ENCODE measurements at places on chromosomes 2 and 18.

DNA sequence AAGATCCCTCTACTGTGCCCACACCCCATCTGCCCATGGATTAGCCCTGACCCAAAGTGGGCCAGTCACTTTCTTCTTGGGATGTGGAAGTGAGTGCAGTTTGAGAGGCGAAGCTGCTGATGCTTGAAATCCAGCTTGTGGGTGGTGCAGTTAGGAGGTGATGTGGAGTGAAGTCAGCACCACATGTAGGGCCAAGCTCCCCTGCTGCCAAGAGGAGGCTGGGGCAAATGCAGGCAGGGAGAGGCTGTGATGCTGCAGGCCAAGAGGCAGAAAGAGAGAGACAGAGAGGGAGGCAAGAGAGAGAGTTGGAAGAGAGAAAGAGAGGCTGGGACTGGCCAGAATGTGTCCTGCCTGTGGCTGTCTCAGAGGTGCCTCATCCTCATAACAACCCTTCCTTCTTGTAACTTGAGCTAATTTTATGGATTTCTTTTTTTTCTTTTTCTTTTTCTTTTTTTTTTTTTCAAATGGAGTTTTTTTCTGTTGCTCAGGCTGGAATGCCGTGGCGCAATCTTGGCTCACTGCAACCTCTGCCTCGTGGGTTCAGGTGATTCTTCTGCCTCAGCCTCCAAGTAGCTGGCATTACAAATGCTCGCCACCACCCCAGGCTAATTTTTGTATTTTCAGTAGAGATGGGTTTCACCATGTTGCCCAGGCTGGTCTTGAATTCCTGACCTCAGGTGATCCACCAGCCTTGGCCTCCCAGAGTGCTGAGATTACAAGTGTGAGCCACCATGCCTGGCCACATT, 35.3 kb upstream of the CAB39 start:
- no peak for DNase-seq

DNA sequence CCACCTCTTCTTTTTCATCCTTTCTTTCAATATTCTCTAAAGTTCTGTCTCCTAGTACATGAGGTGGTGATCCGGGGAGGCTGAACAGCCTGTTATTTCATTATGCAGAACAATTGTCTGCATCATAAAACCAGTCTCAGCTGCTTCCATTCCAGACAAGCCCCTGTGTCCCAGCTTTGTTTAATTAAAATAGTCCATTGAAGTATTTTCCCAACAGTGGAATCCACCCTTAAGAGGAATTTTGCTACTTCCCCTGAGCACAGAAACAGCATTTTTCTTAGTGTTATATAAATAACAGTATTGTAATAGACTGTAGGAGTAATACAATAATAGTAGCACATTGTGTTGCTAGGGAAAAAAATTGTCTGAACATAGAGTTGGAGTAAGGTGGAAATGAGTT, 395.4 kb upstream of the TCF4 start:
- DNase-seq = no peak

GRCh38 chr18:48124857-48125626, 194.6 kb upstream of the SMAD2 start:
- no peak for DNase-seq

- DNase-seq = no peak
Measured at GRCh38 chr2:133862400-133862977, 294.2 kb upstream of the NCKAP5 start.

DNA sequence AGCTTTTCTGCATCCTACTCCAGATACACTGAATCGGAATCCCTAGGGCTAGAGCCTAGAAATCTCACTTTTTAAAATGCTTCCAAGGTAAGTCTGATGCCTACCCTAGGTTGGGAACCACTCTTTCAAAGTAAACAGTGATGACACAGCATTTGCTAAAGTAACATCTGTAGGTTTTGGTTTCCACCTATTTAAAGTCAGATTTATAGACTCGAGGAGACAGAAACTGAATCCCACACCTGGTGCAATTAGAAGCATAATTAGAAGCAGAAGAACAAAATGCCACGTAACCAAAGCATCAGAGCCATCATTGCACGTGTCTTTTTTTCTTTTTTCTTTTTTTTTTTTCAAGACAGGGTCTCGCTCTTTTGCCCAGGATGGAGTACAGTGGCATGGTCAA, 40.9 kb downstream of the PDK1 start:
- DNase-seq = no peak

- no peak for DNase-seq
Measured at GRCh38 chr2:234723400-234723799, 226.5 kb upstream of the ARL4C start.

- no peak for DNase-seq
Measured at GRCh38 chr2:112073875-112074274, 18.8 kb downstream of the TMEM87B start.

GRCh38 chr2:216694826-216695217, 527 bp downstream of the IGFBP5 start:
- no peak for DNase-seq

- DNase-seq = peak; percentile 41
Measured at GRCh38 chr2:96359310-96359709, 23.7 kb downstream of the NCAPH start.

- DNase-seq = no peak
Measured at GRCh38 chr2:18829976-18830375, 240.6 kb upstream of the NT5C1B start.

DNA sequence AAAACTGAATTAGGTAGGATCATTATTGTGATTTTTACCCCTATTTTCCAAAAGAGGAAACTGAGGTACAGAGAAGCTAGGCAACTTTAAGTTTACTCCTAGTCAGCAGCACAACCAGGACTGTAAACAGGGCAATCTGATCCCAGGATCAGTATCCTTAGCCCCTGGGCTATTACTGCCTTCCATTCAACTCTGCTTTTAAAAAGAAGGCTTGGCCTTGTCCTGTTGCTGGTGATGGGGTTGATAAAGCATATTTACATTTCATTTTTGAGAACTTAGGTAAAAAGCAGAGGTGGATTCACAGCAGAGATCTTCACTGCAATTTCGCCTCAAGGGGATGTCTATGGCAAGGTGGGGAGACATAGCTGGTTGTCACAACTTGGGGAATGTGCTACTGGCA, 148.5 kb downstream of the GALNT14 start:
- no peak for DNase-seq

GRCh38 chr2:55138014-55138881, 88.0 kb upstream of the RTN4 start:
- no peak for DNase-seq

GRCh38 chr2:179669196-179669595, 192.2 kb downstream of the ZNF385B start:
- DNase-seq = no peak

- DNase-seq = no peak
Measured at GRCh38 chr2:113867571-113867970, 22.3 kb upstream of the ACTR3 start.

GRCh38 chr2:224354632-224355211, 47.2 kb downstream of the FAM124B start:
- DNase-seq = no peak

GRCh38 chr2:165617741-165618481, 148.4 kb downstream of the CSRNP3 start:
- DNase-seq = no peak

- DNase-seq = no peak
Measured at GRCh38 chr2:167715932-167716331, 531.5 kb downstream of the STK39 start.

GRCh38 chr2:237875256-237876060, 16.0 kb downstream of the RAMP1 start:
- no peak for DNase-seq

- DNase-seq = no peak
Measured at GRCh38 chr2:61018318-61018755, 282 bp upstream of the PUS10 start.

GRCh38 chr18:478681-479080, 21.8 kb downstream of the COLEC12 start:
- DNase-seq = no peak

GRCh38 chr2:39499336-39499735, 62.3 kb upstream of the MAP4K3 start:
- no peak for DNase-seq

DNA sequence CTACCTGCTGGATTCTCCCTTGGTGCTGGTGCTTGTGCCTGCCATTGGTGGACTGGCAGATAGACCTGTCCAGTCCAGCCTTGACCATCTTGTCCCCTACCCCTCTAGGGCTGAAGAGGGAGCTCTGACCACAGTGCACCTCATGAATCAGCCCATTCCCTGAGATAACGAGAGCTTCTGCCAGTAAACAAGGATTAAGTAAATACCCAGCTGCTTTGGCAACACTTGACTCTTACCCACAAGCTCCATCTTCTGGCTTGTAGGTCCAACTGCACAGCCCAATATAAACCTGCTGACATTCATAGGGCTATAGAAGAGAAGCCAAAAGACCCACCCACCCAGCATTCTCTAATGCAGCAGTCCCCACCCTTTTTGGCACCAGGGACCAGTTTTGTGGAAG, 186.4 kb downstream of the PIK3C3 start:
- DNase-seq = no peak

DNA sequence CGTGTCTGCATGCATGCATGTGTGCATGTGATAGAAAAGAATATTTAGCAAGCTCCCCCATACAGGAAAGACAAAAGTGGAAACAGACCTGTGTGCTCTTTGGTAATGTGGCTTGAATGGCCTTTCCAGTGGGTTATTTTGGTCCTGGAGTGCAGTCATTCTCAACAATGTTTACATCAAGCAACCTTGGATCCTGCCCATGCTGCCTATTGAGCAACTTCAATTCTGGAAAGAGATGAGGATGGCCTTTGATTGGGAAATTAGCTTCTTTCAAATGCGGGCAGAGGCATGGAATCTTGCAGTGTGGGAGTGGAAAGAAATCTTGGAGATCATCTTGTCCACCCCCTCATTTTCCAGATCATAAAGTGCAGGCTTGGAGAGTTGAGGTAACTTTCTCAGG, 87.2 kb upstream of the SMAD2 start:
- DNase-seq = no peak

GRCh38 chr2:204416236-204416635, 129.0 kb upstream of the PARD3B start:
- DNase-seq = no peak

DNA sequence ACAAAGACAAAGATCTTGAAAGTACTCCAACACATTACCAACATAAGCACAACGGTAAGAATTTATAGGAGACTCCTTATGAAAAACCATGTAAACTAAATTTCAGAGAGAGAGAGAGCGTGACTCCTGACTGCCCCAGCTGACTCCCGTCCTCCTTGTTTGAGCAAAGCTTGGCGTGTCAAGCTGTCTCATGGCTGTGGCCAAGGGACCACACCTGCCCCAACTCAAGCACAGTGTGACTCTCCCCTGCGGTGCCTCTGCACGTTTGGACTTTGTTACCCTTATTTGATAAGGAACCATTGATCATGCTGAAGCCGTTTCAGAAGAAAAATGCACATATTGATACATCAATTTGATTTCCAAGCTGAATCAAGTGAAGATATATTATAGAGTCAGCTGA, 124.8 kb downstream of the COL6A3 start:
- no peak for DNase-seq

DNA sequence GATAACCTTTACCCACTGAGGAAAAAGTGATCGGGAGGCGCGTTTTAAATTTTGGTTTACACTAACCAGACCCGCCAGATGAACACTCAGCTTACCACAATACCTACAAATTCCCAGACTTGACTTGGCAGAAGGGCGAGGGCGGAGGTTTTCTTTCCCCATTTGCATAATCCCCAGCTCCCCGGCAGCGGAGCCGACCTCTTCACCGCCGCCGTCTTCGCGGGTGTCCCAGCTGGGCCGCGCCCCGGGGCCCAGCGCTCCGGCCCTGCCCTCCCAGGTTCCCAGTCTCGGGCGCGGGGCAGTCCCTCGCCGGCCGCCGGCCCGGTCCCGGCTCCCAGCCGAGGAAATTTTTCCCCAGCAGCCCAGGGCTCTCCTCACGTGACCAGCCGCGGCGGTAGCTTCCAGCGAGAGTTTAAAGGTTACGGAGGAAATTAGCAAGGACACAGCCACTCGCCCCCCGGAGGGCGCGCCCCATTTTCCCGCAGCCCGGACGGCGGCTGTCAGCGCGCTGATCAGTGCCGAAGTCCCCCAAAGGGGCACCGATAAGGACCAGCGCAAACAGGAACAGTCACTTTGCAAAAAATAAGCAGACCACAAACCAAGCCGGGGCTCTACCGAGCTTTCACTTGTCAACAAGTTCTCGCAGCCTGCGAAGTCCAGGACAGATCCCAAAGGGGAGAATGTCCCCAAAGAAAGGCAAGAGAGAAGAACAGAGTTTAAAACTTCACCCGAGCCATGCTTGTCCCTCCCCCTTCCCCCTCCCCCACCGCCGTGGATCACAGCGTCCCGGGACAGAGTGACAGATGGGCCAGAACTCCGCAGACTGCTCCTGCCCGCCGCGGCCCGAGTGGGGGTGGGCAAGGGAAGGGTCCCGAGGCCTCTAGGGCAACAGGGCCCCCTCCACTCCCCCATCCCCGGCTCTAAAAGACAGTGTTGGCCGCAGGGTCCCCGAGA, 1.3 kb upstream of the PRKCE start:
- DNase-seq = peak; percentile 86

DNA sequence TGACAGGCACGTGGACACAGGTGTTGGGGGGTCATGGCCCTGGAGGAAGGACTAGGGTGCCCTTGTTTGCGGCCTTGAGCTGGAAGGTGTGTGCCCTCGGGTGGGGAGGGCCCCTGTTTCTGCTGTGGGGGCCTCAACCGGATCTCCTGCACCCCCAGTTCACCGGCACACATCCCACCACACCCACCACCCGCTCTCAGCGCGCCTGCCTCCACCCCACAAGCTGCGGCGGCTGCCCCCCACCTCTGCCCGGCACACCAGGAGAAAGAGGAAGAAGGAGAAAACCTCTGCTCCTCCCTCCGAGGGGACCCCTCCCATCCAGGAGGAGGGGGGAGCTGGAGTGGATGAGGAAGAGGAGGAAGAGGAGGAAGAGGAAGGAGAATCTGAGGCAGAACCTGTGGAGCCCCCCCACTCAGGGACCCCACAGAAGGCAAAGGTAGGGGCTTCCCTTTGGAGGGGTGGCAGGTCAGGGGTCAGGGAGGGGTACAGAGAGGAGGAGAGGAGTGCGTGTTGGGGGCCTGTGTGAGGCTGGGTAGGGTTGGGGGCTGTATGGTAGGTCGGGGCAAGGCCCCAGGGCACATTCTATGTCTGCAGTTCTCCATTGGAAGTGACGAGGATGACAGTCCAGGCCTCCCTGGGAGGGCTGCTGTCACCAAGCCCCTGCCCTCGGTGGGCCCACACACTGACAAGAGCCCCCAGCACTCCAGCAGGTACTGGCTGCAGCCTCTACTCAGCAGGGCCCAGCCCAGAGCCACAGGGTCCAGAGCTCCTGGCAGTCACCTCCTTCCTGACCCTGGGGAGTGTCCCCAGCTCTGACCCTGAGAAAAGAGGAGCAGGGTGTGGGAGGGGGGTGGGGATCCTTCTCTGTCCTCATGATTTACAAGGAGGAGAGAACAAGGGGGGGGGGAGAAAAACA, 1.8 kb downstream of the SLC4A3 start:
- no peak for DNase-seq
